ENCODE measurements at places on chromosomes 12 and 14. TPM values are rescaled to one million over a fixed set of nuclear protein-coding genes. Genes with fewer than 3 reads are reported as not detected.

GRCh38 chr14:68796418-68797101, 3.7 kb upstream of the ZFP36L1 start:
- peak; percentile 60 for DNase-seq

- no peak for DNase-seq
Measured at GRCh38 chr12:54588110-54588889, at the start of gene PPP1R1A. Gene PPP1R1A (minus strand): TSS chr12:54588659. CDS start chr12:54588488, 171 bp downstream.

The B3GNT4 gene
- under 0.01 TPM for total RNA-seq

- no peak for DNase-seq
Measured at GRCh38 chr12:47340411-47341015, 260.8 kb upstream of the AMIGO2 start.

The IQSEC3 gene
- total RNA-seq, result under 0.01 TPM

GRCh38 chr12:38782359-38782758, 123.0 kb downstream of the CPNE8 start:
- DNase-seq, result no peak

DNA sequence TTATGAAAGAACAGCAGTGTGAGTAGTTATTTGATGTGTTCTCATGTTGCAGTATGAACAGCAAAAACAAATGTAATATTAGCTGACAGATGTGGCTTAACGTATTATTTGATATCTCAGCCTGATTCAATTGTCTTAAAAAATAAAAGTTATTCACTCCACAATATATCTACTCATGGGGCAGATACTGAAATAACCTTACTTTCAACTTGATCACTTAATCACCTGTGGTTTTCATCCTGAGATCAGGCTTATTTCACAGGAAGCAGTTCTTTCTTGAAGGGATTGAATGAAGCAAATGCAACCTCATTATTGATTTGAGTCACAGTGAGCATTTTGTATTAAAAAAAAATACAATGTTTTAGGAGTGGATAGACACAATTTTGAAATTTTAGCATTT, 90.3 kb downstream of the AKAP6 start:
- DNase-seq, result no peak
